Right atrium auricular region (tissue), 2 donors: ENCODE measurements at places on chromosomes 1 and 21.

DNA sequence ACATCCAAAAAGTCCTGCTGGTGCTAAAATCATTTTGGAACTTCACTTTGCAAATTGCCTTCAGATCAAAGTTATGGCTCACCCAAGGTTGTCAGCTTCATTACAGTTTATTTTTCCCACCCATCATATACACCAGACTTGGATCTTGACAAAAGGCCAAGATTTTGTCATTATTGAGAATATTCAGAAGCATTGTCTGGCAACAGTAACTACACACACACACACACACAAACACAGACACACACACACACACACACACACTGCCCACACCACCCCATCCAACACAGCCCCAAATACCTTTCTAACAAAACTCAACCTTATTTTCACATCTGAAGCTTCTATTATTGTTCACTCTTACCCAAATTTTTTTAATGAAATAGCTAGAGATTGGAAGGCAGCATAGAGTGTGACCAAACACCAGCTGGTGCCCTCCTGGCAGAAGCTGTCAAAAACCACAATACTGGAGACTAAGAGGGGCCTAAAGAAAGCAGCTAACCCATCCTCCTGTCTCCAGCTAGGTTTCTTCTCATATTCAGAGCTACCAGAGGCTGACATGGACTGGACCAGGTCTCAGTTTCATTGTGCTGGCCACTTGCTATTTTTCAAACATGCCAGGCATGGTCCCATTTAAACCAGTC, 139.1 kb upstream of the ZC3H11B start:
- no peak for DNase-seq

DNA sequence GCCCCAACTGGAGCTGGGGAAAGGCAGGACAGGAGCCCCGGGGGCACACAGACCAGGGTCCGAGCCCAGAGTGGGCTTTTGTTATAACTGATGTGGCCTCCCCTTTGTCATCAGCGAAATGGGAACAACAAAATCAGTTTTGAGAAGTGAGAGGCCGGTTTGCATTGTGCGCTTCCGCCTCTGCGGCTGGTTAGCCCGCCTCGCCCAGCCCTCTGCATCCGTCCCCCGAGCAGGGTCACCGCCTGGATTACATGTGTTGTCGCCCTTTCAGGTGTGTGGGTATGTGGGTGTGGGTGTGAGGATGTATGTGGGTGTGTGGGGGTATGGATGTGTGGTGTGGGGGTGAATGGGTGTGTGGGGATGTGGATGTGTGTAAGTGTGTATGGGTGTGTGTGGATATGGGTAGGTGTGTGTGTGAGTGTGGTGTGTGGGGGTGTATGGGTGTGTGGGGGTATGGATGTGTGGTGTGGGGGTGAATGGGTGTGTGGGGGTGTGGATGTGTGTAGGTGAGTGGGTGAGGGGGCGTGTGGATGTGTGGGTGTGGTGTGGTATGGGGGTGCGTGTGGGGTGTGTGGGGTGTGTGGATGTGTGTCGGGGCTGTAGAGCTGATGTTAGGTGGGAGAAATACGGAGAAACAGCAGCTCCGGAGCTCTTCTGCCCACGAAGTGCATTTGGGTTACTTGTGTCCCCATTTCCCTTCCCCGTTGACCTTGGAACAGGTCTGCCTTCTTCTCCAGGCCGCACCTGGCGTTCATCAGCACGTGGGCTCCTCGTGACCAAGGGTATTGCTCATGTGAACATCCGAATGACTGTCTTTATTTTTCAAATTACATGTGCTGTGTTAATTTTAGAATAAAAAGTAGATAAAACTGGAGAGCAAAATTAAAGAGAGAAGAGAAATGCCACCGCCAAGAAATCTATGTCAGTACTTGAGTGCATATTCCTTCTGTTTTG, 67.6 kb downstream of the FHAD1 start:
- DNase-seq: no peak

DNA sequence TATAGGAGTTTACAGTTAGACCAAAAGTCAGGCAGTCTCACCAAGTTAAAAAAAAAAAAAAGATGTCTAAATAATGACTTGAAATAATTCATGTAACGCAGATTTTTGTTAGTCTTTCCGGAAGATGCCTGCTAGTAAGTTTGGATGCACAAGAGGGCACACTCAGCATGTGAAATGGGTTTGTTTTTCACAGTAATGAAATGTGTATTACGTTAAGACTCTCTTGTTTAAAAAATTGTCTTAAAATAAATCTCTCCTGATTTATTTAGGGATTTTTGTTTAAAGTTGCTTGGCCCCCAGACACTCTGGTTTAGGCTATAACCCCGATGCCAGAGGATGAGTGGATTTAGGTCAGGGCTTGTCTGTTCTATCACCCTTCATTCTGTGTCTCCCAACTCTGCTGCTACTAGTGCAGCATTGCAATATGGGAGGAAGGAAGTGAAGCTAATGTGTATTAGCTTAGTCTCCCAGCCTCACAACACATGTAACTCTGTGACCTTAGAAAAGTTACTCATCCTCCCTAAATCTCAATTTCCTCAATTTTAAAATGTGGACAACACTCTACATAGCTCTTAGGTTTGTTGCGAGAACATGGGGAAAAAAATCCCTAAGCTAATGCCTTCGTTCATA, 25.7 kb downstream of the CTH start:
- no peak for DNase-seq

- DNase-seq: no peak
Observed at GRCh38 chr1:208166340-208167138, 77.6 kb downstream of the PLXNA2 start.

- DNase-seq: no peak
Observed at GRCh38 chr21:43207868-43208267, 39.1 kb downstream of the CRYAA start.

- DNase-seq: no peak
Observed at GRCh38 chr1:160807738-160808137, 11.8 kb downstream of the LY9 start.

- no peak for DNase-seq
Observed at GRCh38 chr1:231172411-231172810, 10.6 kb downstream of the TRIM67 start.
